NK-92 treated with Interleukin-12 subunit alpha and Interleukin-12 subunit beta, amount 100 ng/mL, for 24 hours (cell line): ENCODE measurements at places on chromosomes 12 and 14.

GRCh38 chr12:56321027-56321426 lies 5.2 kb upstream of the CNPY2 start:
- no peak for DNase-seq

DNA sequence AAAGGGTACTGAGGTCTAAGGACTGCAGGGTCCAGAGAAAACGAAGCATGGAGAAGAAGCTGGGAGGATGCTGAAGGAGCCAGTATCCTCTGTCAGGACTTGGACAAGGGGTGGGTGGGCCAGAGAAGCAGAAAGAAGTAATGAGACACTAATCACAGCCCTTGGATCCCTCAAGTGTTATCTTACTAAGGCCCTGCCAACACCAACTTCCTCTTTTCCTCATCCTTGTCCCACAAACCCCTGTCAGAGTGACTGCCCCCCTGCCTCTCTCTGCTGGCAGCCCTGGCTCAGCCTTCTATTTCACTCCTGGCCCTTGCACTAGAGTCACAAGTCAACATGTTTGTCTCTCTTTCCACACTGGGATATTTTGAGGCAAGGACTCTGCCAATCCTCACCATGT lies 3.8 kb upstream of the ASIC1 start:
- DNase-seq, result no peak

GRCh38 chr12:65278576-65279368 lies at the start of gene MSRB3:
MSRB3 (plus strand) TSS chr12:65278683; CDS start chr12:65308580, 29,897 bp downstream.
- no peak for DNase-seq

DNA sequence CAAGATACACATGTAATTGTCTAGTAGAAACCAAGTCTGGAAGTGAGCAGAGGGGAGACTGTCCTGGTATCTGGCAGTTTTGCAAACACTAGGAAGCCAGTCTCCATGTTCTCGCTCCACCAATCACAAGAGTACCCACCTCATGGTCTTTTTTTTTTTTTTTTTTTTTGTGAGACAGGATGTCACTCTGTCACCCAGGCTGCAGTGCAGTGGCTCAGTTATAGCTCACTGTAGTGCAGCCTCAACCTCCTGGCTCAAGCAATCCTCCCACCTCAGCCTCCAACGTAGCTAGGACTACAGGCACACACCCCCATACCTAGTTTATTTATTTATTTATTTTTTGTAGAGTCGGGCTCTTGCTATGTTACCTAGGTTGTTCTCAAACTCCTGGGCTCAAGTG lies 189.2 kb downstream of the EFCAB11 start:
- DNase-seq, result no peak

DNA sequence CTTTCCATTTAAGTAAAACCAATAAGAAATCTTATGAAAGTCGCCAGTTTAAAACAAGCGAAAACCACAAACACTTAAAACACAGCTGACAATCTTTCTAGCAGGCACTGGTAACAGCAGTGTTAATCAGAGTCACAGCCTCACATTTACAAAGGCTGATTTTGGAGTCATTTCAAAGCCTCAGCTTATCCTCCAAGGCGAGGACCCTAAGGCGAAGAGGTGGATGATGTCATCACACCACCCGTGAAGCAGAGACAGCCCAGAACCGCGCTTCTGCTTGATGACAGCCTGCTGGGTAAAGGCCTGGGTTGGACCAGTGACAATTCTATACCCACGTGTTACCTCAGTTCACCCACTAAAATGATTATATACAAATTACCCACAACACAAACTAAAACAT lies 10.1 kb downstream of the GOLGA3 start:
- no peak for DNase-seq
